ENCODE measurements at places on chromosomes 3 and 15.

GRCh38 chr3:86282106-86282787, 708.7 kb downstream of the VGLL3 start:
- H3K4me1 ChIP-seq, result no peaks in the 10 kb centered on the region
- H3K36me3 ChIP-seq, result no peaks in the 10 kb centered on the region
- no peak overlapping the region for H3K27ac ChIP-seq

- no peaks in the 10 kb centered on the region for H3K27me3 ChIP-seq
- DNase-seq, result no peak
- H3K27ac ChIP-seq, result peak overlapping the region; percentile 96
- H3K36me3 ChIP-seq, result peaks cover 6% of the 10 kb centered on the region
- peaks cover 24% of the 10 kb centered on the region for H3K4me1 ChIP-seq
Observed at GRCh38 chr3:64674591-64675076, 13.2 kb downstream of the ADAMTS9 start.

- no peak overlapping the region for H3K4me3 ChIP-seq
- no peaks in the 10 kb centered on the region for H3K36me3 ChIP-seq
- H3K4me1 ChIP-seq, result peaks cover 4% of the 10 kb centered on the region
- H3K27me3 ChIP-seq, result peaks cover 4% of the 10 kb centered on the region
- no peak overlapping the region for H3K27ac ChIP-seq
Observed at GRCh38 chr15:63876085-63876662, 42.4 kb upstream of the HERC1 start.

DNA sequence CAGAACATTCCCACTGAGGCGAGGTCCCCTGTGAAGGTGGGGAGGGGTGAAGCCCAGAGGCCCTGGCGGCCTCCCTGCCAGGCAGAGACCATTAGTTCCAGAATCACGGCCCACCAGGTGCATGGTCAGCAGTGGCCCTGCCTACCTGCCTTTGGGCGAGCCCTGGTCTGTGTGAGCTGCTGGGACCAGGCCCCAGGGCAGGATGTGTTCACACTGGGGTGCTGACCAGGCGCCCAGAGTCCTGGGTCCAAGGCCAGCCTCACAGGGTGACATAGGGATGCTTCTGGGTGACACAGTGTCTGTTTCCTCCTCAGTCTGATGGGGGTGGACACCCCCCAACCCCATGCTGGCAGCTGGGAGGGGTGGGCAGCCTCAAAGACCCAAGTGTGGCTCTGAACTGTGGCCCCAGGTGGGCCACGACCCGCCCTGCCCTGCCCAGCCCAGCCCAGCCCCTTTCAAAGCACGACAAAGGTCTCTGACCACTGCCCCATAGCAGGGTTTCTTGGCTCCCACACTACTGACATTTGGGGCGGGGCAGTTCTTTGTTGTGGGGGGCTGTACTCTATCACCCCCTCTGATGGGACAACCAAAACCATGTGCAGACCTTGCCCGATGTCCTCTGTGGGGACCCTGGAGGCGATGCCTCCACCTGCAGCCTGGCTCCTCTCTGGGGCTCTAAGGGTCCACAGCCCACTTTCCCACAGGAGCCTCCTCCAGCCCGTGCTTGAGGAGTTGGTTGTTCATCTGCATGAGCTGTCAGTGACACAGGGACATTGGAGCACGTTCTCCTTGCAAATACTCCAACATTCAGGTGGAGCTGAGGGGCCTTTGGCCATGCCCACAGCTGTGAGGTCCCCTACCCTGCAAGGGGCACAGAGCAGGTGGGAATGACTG, 44.8 kb upstream of the SLC41A3 start:
- no peaks in the 10 kb centered on the region for H3K36me3 ChIP-seq
- peaks cover 2% of the 10 kb centered on the region for H3K4me1 ChIP-seq
- H3K27ac ChIP-seq, result no peak overlapping the region
- peaks cover 6% of the 10 kb centered on the region for H3K27me3 ChIP-seq
- H3K4me3 ChIP-seq, result no peak overlapping the region

GRCh38 chr3:64509206-64509605, 178.6 kb downstream of the ADAMTS9 start:
- DNase-seq, result no peak
- no peak overlapping the region for H3K4me3 ChIP-seq
- H3K27ac ChIP-seq, result no peak overlapping the region
- peaks cover 4% of the 10 kb centered on the region for H3K4me1 ChIP-seq
- H3K36me3 ChIP-seq, result no peaks in the 10 kb centered on the region

- H3K27ac ChIP-seq, result no peak overlapping the region
- peaks cover 44% of the 10 kb centered on the region for H3K4me1 ChIP-seq
- no peak overlapping the region for H3K4me3 ChIP-seq
- H3K27me3 ChIP-seq, result no peaks in the 10 kb centered on the region
Observed at GRCh38 chr15:80070840-80071239, 11.4 kb downstream of the ZFAND6 start.

DNA sequence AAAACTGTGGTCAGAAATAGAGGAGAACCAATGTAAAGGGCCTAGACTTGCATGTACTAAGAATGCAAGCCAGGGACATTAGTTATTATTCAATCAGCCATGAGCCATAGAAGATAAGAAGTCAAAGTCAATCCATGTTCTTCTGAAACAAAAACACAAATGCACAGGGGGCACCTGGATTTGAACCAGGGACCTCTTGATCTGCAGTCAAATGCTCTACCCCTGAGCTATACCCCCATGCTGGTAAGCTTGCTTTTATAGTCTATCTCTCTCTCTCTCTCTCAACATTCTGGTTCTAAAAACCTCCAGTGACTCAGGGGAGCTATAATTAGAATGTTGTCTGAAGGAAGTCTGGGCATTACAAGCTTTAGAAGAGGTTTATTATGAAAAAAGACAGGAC, 85.6 kb upstream of the ACP3 start:
- no peak for DNase-seq
- no peak overlapping the region for H3K27ac ChIP-seq
- H3K27me3 ChIP-seq, result no peaks in the 10 kb centered on the region

DNA sequence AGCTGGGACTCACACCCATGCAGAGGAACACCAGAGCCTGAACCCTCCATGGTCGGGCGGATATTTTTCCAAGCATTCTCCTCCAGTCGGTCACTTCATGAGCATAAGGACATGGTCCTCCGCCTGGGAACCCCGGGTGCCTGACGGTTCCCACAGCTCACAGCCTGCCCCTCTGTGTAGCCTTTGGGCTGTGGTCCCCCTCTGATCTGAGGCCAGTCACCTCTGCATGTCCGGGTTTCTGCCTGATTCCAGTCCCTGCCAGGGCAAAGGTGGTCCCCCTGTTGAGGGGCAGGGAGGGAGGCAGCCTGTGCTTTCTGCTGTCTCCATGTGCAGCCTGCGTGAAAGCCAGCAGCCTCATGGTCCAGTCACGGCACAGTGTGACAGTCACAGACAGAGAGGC, 76.6 kb upstream of the KLF13 start:
- H3K36me3 ChIP-seq, result peaks cover 2% of the 10 kb centered on the region
- H3K4me1 ChIP-seq, result peaks cover 8% of the 10 kb centered on the region
- H3K27me3 ChIP-seq, result peaks cover 25% of the 10 kb centered on the region
- DNase-seq, result no peak

DNA sequence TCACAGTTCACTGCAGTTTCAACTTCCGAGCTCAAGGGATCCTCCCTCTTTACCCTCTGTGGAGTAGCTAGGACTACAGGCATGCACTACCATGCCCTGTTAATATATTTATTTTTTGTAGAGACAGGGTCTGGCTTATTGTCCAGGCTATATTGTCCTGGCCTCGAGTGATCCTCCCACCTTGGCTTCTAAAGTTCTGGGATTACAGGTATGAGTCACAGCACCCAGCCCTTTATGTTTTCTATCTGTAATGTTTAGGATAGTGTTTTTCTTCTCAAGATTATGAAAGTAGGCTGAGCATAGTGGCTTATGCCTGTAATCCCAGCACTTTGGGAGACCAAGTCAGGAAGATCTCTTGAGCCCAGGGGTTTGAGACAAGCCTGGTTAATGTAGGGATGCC, 11.9 kb upstream of the SCG3 start:
- peaks cover 4% of the 10 kb centered on the region for H3K27me3 ChIP-seq
- H3K4me1 ChIP-seq, result peaks cover 5% of the 10 kb centered on the region
- no peak overlapping the region for H3K4me3 ChIP-seq
- no peak for DNase-seq
- H3K27ac ChIP-seq, result no peak overlapping the region
- H3K36me3 ChIP-seq, result no peaks in the 10 kb centered on the region

- H3K27ac ChIP-seq, result no peak overlapping the region
- DNase-seq, result no peak
- peaks cover 15% of the 10 kb centered on the region for H3K4me1 ChIP-seq
- no peaks in the 10 kb centered on the region for H3K27me3 ChIP-seq
- H3K4me3 ChIP-seq, result no peak overlapping the region
Observed at GRCh38 chr3:152609891-152610290, 225.0 kb upstream of the P2RY1 start.

- H3K36me3 ChIP-seq, result no peaks in the 10 kb centered on the region
- H3K27me3 ChIP-seq, result no peaks in the 10 kb centered on the region
- no peak for DNase-seq
- H3K4me1 ChIP-seq, result peaks cover 18% of the 10 kb centered on the region
Observed at GRCh38 chr3:111787556-111788463, 71.3 kb upstream of the PHLDB2 start.

- no peak overlapping the region for H3K27ac ChIP-seq
- H3K27me3 ChIP-seq, result no peaks in the 10 kb centered on the region
- H3K36me3 ChIP-seq, result no peaks in the 10 kb centered on the region
- H3K4me3 ChIP-seq, result no peak overlapping the region
- DNase-seq, result no peak
Observed at GRCh38 chr15:78363381-78363734, 23.2 kb downstream of the CRABP1 start.

GRCh38 chr15:42106288-42106687, 11.9 kb upstream of the PLA2G4D start:
- peaks cover 20% of the 10 kb centered on the region for H3K27me3 ChIP-seq
- H3K4me3 ChIP-seq, result no peak overlapping the region
- H3K4me1 ChIP-seq, result no peaks in the 10 kb centered on the region
- H3K36me3 ChIP-seq, result no peaks in the 10 kb centered on the region
- no peak overlapping the region for H3K27ac ChIP-seq

GRCh38 chr15:90414408-90415028, 26.5 kb downstream of the IQGAP1 start:
- H3K36me3 ChIP-seq, result peaks cover 18% of the 10 kb centered on the region
- H3K4me1 ChIP-seq, result peaks cover 52% of the 10 kb centered on the region
- H3K27me3 ChIP-seq, result no peaks in the 10 kb centered on the region
- H3K4me3 ChIP-seq, result peak overlapping the region; percentile 42
- peak overlapping the region; percentile 98 for H3K27ac ChIP-seq
- no peak for DNase-seq

DNA sequence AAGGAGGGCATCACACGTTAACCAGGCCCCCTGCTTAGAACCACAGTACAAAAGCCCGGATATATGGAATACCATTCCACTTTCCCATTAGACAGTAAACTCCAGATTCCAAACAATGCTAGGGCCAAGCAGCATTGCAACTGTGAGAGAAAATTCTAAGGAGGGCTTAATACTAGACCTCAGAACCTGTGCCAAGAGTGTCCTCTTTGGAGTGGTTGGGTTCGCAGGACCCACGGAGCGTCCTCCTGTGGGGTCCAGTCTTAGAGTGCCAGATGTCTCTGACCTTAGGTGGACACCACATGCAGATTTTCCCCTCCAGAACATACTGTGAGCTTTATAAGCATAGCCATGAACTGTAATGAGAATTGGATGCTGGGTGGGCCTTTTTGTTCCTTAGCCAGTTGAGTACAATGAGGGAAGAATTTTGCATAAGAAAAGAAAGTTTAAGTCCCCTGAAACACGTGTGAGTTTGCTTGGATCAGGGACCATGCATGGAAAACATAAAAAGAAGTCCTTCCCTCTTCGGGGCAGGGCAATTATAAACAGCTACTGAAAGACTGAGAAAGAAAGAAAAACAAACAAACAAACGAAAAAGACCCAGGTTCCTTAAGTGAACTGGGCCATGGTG, 325.7 kb downstream of the NEK10 start:
- H3K4me3 ChIP-seq, result no peak overlapping the region
- H3K4me1 ChIP-seq, result peaks cover 25% of the 10 kb centered on the region
- no peak overlapping the region for H3K27ac ChIP-seq
- H3K27me3 ChIP-seq, result no peaks in the 10 kb centered on the region

DNA sequence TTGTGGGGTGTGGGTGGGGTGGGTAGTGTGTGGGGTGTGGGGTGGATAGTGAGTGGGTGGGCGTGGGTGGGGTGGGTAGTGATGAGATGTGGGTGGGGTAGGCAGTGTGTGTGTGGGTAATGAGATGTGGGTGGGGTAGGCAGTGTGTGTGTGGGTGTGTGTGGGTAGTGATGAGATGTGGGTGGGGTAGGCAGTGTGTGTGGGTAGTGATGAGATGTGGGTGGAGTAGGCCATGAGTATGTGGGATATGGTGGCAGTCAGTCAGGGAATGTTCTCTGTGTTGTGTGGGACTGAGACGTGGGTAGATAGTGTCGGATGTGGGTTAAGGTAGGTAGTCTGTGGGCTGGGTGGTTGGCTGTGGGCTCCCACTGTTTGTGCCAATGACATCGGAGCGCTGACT, 7.1 kb downstream of the MINAR1 start:
- no peak overlapping the region for H3K27ac ChIP-seq
- H3K4me3 ChIP-seq, result no peak overlapping the region
- peaks cover 32% of the 10 kb centered on the region for H3K27me3 ChIP-seq
- no peaks in the 10 kb centered on the region for H3K4me1 ChIP-seq
- H3K36me3 ChIP-seq, result no peaks in the 10 kb centered on the region
- DNase-seq, result no peak

DNA sequence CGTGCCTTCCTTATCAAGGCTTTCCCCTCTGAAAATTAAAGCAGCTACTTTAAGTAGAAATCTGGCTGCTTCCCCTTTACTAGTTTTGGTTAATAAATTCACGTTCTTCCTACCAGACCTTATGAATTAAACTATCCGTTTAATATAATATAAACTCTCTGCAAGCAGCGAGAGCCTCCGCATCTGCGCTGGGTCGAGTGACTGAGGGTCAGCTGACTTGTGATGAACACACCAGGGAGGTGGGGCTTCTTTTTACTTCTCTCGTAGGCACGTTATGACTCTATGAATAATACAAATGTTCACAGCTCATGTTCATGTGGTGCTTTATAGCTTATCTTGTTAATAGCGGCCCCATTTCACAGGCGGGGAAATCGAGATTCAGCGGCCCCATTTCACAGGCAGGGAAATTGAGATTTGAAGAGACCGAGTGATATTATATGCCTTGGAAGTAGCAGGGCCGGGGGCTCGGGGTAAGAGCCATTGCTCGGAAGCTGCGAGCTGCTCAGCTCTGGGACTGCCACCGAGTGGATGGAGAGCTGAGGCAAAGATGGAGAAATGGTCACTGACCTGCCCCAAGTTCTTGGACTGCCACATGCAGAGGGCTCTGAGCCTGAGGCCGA, 8.3 kb downstream of the MUC4 start:
- H3K27ac ChIP-seq, result no peak overlapping the region
- H3K4me1 ChIP-seq, result peaks cover 3% of the 10 kb centered on the region
- H3K27me3 ChIP-seq, result peaks cover 12% of the 10 kb centered on the region
